Anterior cingulate cortex (tissue), 58 donors: ENCODE measurements at places on chromosomes 6 and 20.

- DNase-seq: no peak
Measured at GRCh38 chr6:56814802-56815201, 140.1 kb upstream of the BEND6 start.

DNA sequence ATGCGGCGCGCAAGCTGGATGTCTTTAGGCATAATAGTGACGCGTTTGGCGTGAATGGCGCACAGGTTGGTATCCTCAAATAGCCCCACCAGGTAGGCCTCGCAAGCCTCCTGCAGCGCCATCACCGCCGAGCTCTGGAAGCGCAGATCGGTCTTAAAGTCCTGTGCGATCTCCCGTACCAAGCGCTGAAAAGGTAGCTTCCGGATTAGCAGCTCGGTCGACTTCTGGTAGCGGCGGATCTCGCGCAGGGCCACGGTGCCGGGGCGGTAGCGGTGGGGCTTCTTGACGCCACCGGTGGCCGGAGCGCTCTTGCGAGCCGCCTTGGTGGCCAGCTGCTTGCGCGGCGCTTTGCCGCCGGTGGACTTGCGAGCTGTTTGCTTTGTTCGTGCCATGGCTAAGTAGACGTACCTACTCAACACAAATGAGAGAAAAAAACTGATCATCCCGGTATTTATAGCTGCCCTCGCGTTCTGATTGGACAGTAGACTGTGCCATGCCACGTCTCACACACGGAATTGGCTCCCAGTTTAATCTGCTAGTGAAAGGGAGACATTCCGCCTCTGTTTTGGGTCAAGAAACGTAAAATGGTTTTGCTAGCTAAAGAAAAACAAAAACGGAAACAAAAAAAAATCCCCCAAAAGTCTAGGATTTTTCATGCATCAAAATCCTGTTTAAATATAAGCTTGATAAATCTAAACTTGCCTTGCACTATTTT lies 40.1 kb downstream of the OR2B2 start:
- no peak for DNase-seq

DNA sequence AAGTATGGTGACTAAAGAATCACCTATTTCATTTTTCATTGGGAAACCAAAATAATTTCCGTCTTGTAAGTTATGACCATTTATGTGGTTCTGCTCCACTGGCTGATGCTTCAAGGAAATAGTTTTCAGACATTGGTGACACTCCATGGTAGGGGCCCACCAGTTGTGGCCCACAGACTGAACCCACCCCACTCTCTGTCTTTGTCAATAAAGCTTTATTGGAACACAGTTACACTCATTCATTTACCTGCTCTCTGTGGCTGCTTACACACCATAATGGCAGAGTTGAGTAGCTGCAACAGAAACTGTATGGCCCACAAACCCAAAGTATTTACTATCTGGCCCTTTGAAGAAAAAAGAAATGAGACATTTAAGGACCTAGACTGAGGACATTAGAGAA lies 78.5 kb downstream of the TBC1D7 start:
- DNase-seq: no peak

GRCh38 chr20:53163486-53163885 lies 191.3 kb downstream of the TSHZ2 start:
- no peak for DNase-seq

- DNase-seq: no peak
Measured at GRCh38 chr20:33176101-33176500, 8.1 kb downstream of the BPIFA2 start.

- no peak for DNase-seq
Measured at GRCh38 chr6:32983493-32983848, 15.1 kb downstream of the BRD2 start.

DNA sequence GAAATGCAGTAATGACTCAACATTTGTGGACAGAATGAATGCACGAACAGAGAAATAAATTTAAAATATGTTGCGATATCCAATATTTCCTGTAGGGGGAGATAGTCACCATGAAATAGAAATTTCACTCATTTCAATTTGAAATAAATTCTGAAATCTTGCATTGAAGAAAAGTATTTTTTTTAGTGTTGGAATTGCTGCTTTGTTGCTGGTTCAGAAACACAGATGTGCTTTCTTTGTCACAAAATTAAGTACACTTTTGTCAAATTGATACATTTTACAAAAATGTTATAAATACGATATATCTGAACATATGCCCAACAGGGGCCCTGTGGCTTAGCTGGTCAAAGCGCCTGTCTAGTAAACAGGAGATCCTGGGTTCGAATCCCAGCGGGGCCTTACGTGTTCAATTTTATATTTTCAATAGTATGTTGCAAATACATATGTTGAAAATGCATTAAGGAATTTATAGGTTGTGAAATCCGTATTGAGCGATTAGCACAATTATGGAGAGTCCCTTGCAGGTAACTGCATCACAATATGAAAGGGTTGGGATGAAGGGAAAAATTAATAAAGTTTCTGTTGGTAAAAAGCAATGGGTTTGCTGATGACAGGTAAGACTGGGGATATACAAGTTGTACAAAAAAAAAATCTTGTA lies 85.4 kb upstream of the PRSS16 start:
- no peak for DNase-seq

- no peak for DNase-seq
Measured at GRCh38 chr6:138026342-138026741, 80.9 kb downstream of the PERP start.

DNA sequence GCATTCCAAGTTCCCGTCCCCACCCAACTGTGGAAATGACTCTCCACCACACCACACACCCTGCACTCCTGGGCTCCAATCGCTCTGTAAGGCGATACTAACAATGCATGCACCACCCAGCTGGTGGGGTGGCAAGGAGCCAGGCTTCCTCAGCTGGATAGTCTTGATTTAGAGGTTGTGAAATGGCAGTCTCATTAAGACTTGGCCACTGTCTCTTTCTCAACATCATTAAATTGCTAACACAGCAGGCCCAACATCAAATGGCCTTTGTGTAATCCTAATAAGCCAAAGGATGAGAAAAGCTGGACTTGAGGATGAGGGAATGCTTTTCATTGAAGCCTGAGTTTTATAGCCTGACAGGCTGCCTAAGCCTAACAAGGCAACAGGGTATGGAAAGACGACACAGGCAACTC lies 223.7 kb downstream of the GMDS start:
- DNase-seq: no peak

- DNase-seq: no peak
Measured at GRCh38 chr6:1633366-1634021, 23.8 kb downstream of the FOXC1 start.

GRCh38 chr20:16301986-16302385 lies 271.3 kb downstream of the KIF16B start:
- DNase-seq: no peak

DNA sequence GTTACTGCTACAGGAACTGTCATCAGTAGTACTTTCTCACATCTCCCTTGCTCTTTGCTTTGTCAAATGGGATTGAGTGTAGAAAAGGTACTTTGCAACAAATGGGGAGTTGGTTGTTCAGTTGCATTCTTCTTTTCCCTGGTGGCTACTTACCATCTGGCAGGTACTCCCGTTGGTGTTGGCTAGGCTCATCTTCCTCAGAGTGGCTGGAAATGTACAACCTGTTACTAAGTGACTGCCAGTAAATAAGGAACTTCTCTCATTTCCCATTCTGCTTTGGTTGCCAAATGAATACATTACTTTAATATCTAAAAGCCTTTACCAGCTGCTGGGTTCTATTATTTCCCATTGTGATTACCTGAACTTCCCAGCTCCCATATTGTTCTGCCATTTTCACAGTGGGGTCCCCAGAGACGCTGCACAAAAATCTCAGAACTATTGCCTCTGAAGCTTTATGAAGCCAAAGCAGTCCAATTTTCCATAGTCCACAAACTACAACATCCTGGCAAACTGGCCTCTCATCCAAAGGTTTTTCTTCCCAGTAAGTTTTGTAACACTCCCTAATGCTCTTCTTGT lies 229.7 kb upstream of the HTR1E start:
- no peak for DNase-seq

DNA sequence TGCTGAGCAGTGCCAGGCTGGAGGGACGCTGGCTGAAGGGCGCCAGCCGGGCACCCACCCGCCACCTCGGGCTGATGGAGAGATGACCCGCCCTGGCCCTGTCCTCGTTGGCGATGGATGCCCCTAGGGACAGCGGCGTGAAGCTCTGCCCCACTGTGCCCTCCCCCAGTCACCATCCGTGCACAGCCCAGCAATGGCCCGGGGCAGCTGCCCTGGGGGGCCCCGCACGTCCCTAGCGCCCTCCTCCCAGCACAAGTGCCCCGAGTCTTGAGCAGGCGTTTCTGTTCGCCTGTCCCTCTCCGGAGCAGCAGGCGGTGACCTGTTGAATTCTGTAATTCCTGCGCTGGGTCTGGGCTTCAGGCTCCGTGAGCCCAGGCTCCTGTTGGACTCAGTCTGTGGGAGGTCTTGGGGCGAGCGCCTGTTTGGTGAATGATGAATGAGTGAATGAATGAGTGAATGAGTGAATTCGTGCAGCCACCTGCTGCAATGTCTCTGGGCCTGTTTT lies 36.8 kb upstream of the CHRNA4 start:
- no peak for DNase-seq

DNA sequence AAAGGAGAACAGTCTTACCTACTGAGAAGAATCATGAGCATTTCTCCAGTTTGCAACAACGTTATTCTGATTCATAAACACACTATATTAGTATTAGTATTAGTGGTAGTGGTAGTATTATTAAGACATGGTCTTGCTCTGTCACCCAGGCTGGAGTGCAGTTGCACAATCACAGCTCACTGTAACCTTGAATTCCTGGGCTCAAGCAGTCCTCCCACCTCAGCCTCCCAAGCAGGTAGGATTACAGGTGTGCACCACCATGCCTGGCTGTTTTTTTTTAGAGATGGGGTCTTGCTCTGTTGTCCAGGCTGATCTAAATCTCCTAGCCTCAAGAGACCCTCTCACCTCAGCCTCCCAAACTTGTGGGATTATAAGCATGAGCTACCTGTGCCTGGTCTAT lies 363.5 kb downstream of the SAMD5 start:
- no peak for DNase-seq

- DNase-seq: no peak
Measured at GRCh38 chr6:130682066-130682465, 145.1 kb upstream of the SMLR1 start.
